ENCODE measurements at places on chromosomes 1 and 21. TPM values are rescaled to one million over a fixed set of nuclear protein-coding genes. Genes with fewer than 3 reads are reported as not detected.

Gene GPR61
- not detected for total RNA-seq

- no peak for DNase-seq
These were observed 31.1 kb upstream of the PDE9A start for GRCh38 chr21:42622284-42622683.

GRCh38 chr1:20426923-20427322 lies 59.1 kb downstream of the CAMK2N1 start:
- DNase-seq, result peak; percentile 85

DNA sequence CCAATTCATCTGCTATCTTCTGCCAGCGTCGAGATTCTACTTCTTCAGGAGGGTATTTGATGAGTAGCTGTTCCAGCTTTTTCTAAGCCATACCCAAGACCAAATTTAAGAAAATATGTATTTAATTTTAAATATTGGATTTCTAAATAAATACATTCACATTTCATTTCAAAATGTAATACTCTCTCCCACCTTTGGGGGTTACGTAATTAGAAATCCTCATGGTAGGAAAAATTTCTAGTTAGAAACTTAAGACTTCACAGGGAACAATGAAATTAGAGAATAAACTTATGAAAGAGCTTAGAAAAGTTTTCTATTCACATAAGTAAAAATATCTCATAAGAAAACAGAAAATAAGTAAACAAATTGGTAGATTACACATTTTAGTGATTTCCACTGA lies 102.9 kb downstream of the ZZZ3 start:
- DNase-seq, result no peak

GRCh38 chr21:46141767-46142581 lies 13.4 kb downstream of the FTCD start:
- DNase-seq, result no peak

GRCh38 chr1:246448373-246448772 lies 58.7 kb downstream of the SMYD3 start:
- no peak for DNase-seq

GRCh38 chr1:18319099-18319498 lies 161.6 kb upstream of the KLHDC7A start:
- DNase-seq, result no peak

- peak; percentile 24 for DNase-seq
These were observed at the start of gene NGF for GRCh38 chr1:115337633-115338456. NGF (minus strand) TSS chr1:115338249; CDS start chr1:115286795, 51,454 bp downstream.

Gene PKN2
- 32.5 TPM for total RNA-seq

GRCh38 chr1:215567491-215568298 lies 591 bp downstream of the KCTD3 start:
- DNase-seq, result peak; percentile 70

Gene HHAT
- total RNA-seq, result 24.6 TPM

DNA sequence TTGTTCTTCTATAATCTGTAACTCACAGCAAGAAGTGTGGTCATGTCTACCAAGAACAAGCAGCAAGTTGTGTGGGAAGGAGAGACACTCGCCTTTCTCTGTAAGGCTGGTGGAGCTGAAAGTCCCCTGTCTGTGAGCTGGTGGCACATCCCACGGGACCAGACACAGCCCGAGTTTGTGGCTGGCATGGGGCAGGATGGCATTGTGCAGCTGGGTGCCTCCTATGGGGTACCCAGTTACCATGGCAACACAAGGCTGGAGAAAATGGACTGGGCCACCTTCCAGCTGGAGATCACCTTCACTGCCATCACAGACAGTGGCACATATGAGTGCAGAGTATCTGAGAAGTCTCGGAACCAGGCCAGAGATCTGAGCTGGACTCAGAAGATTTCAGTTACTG lies 15.5 kb downstream of the CD101 start:
- DNase-seq, result no peak

- DNase-seq, result no peak
These were observed 63.3 kb upstream of the PAXBP1 start for GRCh38 chr21:32834916-32835235.

GRCh38 chr1:3349161-3349967 lies 105.1 kb upstream of the ARHGEF16 start:
- DNase-seq, result no peak

- DNase-seq, result no peak
These were observed 17.2 kb upstream of the ATP1A4 start for GRCh38 chr1:160133990-160134770.

DNA sequence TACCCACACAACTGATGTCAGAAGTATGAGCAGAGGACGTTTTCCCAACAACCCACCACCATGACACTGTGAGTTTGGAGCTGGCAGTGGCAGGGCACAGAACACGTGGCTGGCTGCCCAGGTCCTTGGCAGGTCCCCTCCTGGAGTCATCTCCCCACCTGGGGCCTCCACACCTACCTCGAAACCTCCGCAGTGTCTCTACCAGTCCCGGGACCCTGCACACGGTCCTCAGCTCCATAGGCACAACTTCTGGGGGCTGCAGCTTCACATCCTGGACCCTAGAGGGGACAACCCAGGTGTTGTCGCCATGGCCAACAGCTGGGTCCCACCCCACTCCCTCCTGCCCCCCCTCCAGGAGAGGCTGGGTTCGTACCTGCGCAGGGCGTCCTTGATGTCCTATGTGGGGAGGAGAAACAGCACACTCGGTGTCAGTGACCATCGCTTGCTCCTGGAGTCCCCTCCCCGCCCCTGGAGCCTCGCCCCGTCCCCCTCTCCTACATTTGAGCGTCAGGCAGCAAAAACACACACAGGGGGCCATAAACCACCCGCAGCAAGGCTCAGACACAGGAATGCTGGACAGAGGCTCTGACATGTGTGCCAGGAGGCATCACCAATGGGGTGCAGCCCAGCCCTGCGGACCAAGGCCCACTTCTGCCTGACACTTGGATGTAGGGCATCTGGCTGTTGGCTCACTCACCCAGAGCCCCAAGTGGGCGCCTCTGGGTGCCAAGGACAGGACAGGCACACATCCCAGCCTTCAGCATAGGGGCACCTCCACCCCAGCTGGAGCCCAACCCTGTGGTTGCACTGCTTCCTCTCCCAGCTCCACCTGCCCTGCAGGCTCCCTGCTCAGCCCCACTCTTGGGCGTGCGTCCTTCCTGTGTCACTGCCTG lies 9.6 kb downstream of the TRIM11 start:
- DNase-seq, result no peak

DNA sequence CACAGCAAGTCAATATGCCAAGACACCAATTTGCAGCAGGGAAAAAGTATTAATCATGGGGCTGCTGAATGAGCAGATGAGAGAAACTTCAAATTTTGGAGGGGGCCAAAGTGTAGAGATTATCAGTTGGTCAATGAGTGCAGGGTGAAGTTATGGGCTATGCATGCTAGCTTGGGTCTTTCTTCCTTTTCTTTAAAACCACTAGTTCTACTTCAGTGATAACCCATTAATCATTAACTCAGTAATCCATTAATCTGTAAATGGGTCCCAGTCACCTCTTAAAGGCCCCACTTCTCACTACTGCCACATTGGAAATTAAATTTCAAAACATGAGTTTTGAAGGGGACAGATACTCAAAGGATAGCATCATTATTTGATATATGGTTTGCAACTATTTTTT lies 688.6 kb upstream of the ADGRL4 start:
- DNase-seq, result no peak

Gene KRTAP21-2
- not detected for total RNA-seq

GRCh38 chr1:15758343-15758931 lies at the start of gene FBLIM1:
FBLIM1 (plus strand) TSS chr1:15758795; CDS start chr1:15764984, 6,189 bp downstream.
- no peak for DNase-seq

Gene GSTM2
- 18.4 TPM for total RNA-seq

DNA sequence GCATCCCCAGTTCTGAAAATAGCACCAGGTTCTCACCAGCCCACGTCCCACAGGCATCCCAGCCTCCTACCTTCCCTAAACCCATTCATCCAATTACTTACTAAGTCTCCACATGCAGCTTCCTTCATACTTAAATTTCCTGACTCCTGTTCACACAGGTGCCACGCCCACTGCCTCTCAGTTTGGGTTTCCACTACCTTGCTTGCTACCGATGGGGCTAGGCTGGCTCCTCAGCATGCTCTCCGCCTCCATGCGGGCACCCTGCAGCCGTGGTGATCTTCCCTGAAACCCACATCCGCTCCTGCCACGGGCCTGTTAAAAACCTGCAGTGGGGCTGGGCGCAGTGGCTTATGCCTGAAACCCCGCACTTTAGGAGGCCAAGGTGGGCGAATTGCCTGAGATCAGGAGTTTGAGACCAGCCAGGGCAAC lies 70.4 kb upstream of the ANGPTL1 start:
- no peak for DNase-seq

Gene KCNA2
- total RNA-seq, result not detected

DNA sequence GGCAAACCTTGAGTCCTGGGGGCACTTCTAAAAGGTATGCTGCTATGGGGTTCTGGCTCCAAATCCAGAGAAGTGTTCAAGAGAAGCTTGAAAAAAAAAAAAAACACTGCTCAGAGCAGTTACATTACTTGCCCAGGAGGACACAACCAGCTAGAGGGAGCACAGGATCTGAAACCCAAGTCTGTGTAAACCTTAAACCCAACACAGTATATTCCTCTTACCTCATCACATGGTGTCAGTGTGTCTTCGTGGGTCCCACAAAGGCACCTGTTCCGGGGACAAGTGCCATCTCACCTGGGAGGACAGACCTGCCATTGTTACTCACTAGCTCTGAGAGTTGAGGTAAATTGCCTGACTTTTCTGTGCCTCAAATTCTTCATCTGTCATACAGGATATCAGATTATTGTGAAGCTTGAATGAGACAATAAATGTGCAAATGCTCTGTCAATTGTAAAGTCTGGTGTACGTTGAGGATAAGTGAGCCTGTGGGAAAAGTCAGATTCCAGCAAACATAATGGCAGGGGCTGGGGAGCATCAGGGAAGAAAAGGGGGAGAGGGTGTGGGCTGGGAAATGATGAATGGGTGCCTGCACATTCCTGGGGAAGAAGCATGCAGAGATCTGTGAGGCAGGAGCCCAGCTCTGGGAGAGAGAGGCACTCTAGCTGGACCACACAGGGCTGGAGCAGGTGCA lies 170.4 kb upstream of the ZC3H12A start:
- no peak for DNase-seq

GRCh38 chr1:201347498-201348210 lies 29.8 kb downstream of the TNNT2 start:
- DNase-seq, result no peak

GRCh38 chr1:189432753-189433152 lies 1044.9 kb downstream of the BRINP3 start:
- DNase-seq, result no peak

DNA sequence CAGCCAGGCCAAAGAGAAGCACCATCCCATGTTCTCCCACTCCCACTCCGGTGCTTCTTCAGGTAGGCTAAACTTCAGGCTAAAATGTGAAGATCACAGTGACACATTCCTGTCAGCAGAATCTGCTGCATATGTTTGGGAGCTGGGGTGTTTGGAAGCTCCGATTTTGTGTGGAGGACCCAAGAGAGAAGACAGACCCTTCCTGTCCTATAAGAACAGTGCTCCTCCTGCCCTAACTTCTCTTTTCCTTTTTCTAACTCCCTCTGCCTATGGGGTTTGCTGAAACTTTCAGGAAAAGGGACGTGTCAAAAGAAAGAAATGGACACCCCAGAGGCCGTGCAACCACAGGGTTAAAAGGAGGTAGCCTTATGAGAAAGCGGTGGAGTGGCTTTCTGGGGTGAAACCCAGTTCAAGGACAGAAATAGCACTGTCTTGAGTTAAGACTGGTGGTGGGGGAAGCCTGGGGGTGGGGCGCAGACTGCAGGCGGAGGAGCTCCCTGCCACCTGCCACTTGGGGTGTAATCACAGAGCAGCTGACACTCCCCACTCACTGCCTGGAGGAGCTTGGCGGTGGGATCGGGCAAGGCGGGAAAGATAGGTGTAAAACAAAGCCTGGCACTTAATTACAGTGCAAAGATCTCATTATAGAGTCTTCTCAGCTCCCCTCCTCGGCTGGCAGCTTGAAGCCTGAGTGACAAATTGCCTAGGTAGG lies 645 bp upstream of the TLR5 start:
- DNase-seq, result peak; percentile 28

DNA sequence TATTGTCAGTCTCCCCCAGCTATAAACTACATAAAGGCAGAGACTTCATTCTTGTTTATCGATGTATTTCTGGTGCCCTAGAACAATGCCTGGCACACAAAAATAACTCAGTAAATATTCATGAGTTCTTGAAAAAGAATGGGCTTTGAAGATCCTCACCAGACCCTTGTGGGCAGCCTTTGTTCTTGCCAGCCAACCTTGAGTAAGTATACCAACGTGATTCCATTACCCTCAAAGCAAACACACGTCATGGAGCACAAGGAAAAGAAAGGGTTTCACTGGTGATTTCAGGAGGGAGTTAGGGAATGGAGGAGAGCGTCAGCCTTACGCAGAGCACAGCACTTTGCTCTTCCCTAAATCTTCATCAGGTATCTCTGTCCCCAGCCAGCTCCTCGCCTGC lies 29.4 kb downstream of the NMNAT2 start:
- DNase-seq, result no peak

- DNase-seq, result no peak
These were observed 29.2 kb downstream of the POFUT2 start for GRCh38 chr21:45258466-45258865.

DNA sequence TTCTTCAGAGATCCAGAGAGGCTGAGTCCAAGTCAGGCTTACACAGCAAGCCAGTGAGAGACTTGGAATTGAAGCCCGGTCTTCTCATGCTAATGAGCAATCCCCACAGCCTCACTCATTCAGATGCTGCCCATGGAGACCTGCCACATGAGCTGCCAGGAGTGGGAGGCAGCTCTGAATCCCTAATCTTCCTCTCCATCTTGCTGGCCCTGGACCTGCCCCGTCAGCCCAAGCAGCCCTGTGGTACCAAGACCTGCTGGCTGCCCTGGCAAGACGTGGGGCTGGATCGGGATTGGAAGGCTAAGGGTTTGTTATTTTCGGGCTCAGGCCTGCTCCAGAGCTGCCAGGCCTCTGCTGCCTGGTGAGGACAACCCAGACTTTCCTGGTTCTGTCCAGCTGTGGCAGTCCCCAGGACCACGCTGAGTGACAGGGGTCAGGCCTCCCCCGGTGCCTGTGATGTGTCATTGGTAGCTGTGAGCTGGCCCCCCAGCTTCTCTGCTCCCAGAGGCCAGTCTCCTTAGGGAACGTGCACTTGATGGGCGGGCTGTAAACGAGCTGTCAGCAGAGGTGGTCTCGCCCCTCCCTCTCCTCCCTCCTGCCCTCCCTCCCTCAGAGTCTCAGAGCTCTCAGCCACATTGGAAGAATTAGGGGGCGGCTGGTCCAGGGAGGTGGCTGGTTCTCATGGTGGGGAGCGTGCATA lies 135.0 kb downstream of the FOXD2 start:
- DNase-seq, result no peak

Gene CFAP126
- total RNA-seq, result not detected

- no peak for DNase-seq
These were observed 6.6 kb downstream of the TXLNA start for GRCh38 chr1:32186077-32186476.

Measured in LHCN-M2 (cell line).